ENCODE measurements at places on chromosomes 13 and 19. TPM values are rescaled to one million over a fixed set of nuclear protein-coding genes. Genes with fewer than 3 reads are reported as not detected.

Gene KLC3
- not detected for total RNA-seq

Gene EHD2
- total RNA-seq: 0.16 TPM

Gene URAD
- not detected for total RNA-seq

Gene ZNF709
- 3.5 TPM for total RNA-seq

Gene PLPPR2
- total RNA-seq: 8.2 TPM

Gene KLK2
- not detected for total RNA-seq

Gene CKAP2
- 68.1 TPM for total RNA-seq

Gene POGLUT2
- total RNA-seq: not detected

Gene SRRM5
- total RNA-seq: 0.25 TPM

Gene CBY2
- total RNA-seq: not detected

GRCh38 chr13:108005231-108005630 is 210.1 kb downstream of the LIG4 start:
- DNase-seq: no peak

GRCh38 chr19:54416695-54417491 is 1.6 kb downstream of the TTYH1 start:
- no peak for DNase-seq

GRCh38 chr13:100822871-100823443 is 148.4 kb upstream of the TMTC4 start:
- no peak for DNase-seq

GRCh38 chr13:80237646-80238045 is 103.3 kb downstream of the SPRY2 start:
- no peak for DNase-seq

GRCh38 chr13:113179374-113180230 is 21.2 kb downstream of the PROZ start:
- no peak for DNase-seq

GRCh38 chr19:33245948-33246708 is 20.5 kb upstream of the SLC7A10 start:
- no peak for DNase-seq

DNA sequence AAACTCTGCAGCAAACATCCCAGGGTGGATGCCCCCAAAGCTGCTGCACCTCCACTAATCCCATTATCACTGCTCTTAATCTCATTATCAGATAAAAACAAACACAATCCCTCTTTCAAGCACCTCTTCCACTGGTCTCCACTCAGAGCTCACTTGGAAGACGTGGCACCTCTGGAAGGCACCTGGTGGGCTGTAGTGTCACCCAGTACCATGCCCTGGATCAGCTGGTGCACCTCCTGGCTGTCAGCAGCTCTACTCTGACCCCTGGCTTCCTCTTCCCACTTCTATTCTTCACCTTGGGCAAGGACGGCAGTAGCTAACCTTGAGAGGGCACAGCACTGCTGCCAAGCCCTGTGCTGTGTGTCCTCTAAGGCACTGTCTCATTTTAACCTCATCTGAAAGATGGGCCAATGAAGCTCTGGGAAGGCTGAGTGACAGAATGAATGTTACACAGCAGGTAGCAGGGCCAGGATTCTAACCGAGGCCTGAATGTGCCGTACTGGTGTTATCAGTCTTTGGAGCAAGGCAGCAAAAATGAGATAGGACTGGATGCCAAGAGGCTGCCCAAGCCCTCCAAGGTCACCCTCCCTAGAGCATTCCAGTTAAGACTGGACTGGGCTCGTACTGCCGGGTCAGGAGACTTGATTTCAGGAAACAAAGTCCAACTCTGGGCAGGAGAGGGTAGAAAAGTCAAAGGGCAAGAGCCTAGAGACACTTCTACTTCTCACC is 7.4 kb downstream of the BRD4 start:
- no peak for DNase-seq

DNA sequence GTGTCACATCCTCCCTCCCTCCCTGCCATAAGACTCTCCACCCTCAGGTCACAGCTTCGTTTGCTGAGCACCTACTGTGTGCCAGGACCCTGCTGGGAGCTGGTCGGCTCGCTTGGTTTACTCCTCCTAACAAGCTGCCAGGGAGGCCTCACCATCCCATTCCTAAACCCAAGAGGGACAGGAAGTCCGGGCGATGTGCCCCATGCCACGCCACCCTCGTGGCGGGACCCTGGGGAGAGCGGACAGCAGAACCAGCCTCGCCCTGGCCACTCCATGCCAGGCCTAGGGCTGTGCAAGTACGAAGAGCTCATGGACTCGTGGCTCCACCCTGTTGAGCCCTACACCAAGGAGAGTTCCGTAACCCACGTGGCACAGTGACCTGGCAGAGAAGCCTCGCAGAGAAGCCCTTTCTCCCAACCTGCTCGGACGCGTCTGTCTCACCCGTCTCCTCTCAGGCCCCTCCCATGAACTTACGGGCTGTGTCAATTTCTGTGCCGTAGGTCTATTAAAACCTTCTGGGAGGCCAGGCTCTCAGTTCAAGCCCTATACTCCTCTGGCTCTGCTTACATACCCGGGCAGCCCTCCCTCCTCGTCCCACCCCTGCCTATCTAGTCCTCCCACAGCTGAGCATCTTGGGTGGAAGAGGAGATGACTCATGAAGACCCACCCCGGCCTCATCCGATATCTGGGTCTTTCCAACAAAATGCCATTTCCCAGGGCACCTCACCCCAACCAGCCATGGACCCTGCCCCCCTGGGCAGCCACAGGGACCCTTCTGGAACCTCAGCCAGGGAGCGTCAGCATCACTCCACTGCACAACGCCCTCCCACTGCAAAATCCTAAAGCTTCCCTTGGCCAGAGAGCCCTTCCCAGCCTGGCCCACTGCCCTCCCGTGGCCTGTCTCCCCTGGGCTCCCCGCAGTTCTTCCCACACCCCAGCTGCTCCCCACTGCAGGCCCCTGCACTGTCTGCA is 2.6 kb downstream of the UBXN6 start:
- no peak for DNase-seq

DNA sequence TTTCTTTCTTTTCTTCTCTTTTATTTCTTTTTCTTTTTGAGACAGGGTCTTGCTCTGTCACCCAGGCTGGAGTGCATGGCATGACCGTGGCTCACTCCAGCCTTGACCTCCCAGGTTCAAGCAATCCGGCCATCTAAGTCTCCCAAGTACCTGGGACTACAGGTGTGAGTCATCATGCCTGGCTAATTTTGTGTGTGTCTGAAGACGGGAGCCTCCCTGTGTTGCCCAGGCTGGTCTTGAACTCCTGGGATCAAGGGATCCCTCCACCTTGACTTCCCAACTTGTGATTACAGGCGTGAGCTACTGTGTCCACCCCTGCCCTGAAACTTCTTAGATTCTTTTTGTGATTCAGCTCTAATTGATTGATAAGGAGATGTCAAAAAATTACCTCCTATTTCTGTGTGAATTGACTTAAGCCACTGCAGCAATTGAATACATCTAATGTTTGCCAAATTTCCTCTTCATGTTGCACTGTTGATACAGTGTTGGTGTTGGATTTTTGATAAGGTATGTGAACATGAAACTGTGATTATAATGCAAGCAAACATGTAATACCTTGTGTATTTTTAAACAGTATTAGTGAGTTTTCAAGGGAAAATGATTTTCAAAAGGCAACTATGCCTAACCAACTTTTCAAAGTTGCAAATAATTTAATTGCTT is 22.6 kb downstream of the KLF5 start:
- DNase-seq: no peak

DNA sequence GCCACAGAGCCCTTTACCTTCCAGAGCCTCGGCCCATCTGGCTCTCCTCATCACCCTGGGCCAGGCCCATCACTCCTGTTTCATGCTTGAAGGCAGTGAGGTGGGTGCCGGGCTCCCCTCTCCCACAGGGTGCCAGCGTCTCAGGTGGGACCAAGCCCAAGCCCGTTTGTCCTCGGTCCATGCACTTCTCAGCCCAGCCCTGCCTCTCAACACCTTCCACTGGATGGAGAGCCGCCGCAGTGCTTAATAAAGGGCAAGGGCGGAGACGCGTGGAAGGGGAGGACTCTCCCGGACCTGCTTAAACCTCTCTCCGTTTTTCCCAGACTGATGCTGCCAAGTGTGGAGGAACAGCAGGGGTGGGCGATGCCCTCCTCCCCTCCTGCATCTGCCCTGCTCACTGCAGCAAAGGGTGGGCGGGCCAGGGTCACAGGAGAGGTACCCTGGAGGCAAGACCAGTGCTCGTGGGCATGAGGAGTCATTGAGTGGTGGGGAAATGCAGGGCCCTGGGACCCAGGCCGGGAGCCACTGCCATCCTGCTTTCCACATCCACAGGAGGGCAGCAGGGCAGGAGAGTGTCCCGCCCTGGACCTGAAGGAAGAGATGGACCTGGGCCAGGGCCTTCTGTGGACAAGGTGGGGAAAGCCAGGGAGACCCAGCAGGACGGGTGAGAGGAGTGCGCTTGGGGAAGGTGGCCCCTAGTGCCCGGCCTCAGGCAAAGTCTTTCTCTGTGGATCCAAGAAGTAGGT is 9.7 kb upstream of the ATP11A start:
- DNase-seq: no peak

- peak; percentile 86 for DNase-seq
Observed at GRCh38 chr13:29935309-29935981, 85.0 kb upstream of the UBL3 start.

GRCh38 chr13:50699874-50700663 is 143.4 kb downstream of the DLEU7 start:
- DNase-seq: no peak

- DNase-seq: peak; percentile 39
Observed at GRCh38 chr19:16342002-16342715, 17.5 kb downstream of the KLF2 start.
